ENCODE measurements at places on chromosomes 16 and 17. TPM values are rescaled to one million over a fixed set of nuclear protein-coding genes. Genes with fewer than 3 reads are reported as not detected.

DNA sequence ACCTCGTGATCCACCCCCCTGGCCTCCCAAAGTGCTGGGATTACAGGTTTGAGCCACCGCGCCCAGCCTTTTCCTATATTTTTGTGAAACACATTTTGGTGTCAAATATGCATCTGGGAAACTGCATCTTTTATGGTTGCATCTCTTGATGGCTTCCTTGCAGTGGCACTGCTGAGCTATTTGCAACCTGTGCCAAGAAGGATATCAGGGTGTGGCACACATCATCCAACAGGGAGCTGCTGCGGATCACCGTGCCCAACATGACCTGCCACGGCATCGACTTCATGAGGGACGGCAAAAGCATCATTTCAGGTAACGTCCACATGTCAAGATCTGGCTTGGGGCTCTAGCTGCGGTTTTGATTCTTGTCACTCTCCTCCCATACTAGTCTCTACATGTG is 16.8 kb upstream of the USP43 start:
- DNase-seq, result peak; percentile 62

DNA sequence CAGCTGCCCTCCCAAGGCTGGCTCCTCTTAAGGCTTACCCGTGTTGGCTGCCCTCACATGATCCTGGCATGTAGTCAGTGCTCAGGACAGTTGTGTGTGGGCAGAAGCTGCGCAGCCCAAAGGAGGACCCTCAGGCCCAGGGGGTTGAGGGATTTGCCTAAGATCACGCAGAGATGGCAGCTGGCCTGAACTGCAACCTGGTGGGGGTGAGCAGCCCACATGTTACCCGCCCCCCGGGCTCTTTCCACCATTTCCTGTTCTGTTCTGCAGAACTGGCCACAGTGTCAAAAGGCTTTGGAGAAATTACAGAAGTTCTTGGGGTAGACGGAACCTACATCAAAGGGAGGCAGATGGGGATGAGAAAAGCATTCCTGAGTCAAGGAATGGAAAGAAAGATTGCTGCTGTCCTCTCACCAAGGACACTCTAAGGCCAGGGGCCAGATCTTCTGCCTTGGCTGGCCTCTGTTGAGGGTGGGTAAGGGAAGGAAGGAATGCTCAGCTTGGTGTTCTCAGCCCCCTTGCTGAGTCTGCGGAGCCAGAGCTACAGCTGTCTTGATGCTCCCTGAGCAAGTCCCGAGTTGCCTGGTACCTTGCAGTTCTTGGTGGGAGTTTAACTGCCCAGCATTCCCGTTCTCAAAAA is 53.0 kb downstream of the EPN2 start:
- DNase-seq, result no peak

DNA sequence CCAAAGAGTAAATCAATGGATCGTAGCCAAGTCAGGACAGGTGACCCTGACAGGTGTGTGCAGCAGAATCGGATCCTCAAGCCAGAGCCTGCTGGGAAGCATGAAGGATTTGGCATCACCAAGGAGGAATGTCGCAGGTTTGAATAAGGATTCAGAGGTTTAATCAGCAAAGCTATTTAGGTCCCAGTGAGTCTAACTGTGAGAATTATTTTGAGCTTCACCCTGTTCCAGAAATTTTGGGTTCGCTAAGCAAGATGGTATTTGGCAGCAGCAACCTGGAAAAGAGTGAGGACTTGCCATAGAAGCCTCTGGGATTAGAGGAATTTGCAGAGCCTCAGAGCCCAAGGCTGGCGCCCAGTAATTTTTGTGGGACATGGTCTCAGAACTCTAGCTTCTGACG is 173.0 kb downstream of the CCDC182 start:
- DNase-seq, result no peak

The SCARF1 gene
- total RNA-seq, result 13.1 TPM

GRCh38 chr16:72561-73548 is at the start of gene RHBDF1:
Gene RHBDF1 (minus strand): TSS chr16:72631. CDS start chr16:65015, 7,616 bp downstream.
- DNase-seq, result peak; percentile 82

- peak; percentile 57 for DNase-seq
These were observed 1.2 kb upstream of the NARF start for GRCh38 chr17:82457073-82457928.

GRCh38 chr16:11582157-11582814 is 4.4 kb downstream of the LITAF start:
- no peak for DNase-seq

GRCh38 chr16:51839727-51840462 is 688.8 kb upstream of the SALL1 start:
- DNase-seq, result no peak

DNA sequence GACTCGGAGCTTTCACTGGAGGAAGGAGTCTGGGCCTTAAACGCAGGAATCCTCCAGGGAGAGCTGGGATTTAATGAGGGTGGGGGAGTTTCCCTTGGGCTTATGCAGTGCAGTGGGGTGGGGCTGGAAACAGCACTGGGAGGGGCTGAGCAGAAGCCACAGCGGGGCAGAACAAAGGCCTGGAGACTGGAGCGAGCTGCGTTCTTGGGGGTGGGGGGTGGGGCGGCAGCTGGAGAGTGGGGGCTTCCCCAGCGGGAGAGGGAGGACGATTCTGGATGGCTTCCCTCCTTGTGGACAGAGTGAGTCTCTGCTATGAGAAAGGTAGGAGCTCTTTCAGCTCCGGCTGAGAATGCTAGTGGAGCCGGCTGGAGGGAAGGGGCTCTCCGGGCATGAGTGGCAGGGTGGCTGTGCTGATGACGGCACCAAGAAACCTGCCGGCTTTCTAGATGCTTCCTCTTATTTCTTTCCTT is 406.0 kb downstream of the SEC14L1 start:
- peak; percentile 59 for DNase-seq

The TEX14 gene
- not detected for total RNA-seq

- DNase-seq, result no peak
These were observed 8.4 kb downstream of the DBNDD1 start for GRCh38 chr16:90010676-90011507.

GRCh38 chr16:30895627-30896260 is 670 bp upstream of the CTF1 start:
- peak; percentile 19 for DNase-seq

DNA sequence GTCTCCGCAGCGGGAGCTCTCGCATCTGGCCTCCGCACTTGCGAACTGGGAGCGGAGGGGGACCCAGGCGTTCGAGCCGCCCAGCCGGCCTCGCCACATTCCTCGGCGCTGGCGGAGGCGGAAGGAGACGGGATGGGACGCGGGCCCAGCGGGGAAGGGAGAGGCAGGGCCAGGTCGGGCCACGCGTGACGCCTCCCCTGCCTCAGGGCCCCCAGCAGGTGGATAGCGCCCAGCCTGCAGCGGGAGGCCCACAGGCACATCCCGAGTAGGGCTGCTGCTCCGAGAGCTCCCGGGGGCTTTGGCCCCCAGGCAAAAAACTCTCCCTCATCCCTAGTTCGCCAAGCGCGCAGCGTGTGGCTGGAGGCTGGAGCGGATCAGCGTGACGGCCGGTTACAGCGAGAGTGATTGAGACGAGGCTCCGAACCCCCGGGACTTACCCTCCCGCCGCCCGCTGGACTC is 800 bp downstream of the PLEKHH3 start:
- no peak for DNase-seq

- DNase-seq, result peak; percentile 35
These were observed 11.3 kb downstream of the CX3CL1 start for GRCh38 chr16:57383276-57384247.

- peak; percentile 54 for DNase-seq
These were observed 148.7 kb upstream of the ZFHX3 start for GRCh38 chr16:73196670-73197069.

DNA sequence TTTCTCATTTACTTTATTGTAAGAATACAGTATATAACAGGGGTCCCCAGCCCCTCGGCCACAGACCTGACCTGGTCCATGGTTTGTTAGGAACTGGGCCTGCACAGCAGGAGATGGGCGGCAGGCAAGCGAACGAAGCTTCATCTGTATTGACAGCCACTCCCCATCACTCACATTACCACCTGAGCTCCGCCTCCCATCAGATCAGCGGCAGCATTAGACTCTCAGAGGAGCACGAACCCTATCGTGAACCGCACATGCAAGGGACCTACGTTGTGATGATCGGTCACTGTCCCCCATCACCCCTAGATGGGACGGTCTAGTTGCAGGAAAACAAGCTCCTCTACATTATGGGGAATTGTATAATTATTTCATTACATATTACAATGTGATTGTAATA is 410.6 kb downstream of the SLC39A11 start:
- no peak for DNase-seq

- peak; percentile 41 for DNase-seq
These were observed 7.7 kb upstream of the PCTP start for GRCh38 chr17:55743103-55743679.

DNA sequence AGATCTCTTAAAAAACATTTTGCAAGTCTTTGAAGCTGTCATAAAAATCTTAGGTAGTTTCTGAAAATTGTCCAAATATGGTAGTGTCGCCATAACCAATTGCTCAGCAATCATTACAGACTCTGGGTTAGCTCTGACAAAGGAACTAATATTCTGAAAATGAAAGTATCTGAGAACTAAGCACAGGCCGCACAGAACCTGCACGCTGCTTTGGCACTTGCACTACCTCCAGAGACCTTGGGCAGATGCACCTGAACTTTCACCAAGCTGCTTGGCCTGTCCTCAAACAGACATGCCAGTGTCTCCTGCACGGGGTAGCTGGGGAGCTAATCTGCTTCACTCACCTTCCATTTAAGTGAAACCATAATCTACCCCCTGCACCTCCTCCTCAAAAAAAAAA is 317.0 kb downstream of the MAF start:
- DNase-seq, result no peak

The PIRT gene
- total RNA-seq, result 7.6 TPM

The SLC5A10 gene
- total RNA-seq, result 0.12 TPM

- no peak for DNase-seq
These were observed 70.5 kb downstream of the AATF start for GRCh38 chr17:37019117-37019740.

The KRT39 gene
- total RNA-seq, result not detected

GRCh38 chr16:2895813-2896212 is 12.8 kb downstream of the FLYWCH2 start:
- peak; percentile 7 for DNase-seq

- no peak for DNase-seq
These were observed 48.0 kb downstream of the USP22 start for GRCh38 chr17:20994779-20995149.

The PIP4K2B gene
- 44.8 TPM for total RNA-seq

The ARHGDIG gene
- total RNA-seq, result 6.8 TPM

DNA sequence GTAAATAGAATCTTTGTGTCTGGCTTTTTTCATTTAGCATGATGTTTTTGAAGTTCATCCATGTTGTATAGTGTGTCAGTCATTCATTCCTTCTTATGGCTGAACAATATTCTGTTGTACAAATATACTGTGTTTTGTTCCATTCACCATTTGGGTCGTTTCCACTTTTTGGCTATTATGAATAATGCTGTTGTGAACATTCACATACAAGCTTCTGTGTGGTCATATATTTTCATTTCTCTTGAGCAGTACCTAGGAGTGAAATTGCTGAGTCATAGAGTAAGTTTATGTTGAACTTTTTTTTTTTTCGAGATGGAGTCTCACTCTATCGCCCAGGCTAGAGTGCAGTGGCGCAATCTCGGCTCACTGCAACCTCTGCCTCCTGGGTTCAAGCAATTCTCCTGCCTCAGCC is 32.3 kb upstream of the TAOK1 start:
- no peak for DNase-seq

DNA sequence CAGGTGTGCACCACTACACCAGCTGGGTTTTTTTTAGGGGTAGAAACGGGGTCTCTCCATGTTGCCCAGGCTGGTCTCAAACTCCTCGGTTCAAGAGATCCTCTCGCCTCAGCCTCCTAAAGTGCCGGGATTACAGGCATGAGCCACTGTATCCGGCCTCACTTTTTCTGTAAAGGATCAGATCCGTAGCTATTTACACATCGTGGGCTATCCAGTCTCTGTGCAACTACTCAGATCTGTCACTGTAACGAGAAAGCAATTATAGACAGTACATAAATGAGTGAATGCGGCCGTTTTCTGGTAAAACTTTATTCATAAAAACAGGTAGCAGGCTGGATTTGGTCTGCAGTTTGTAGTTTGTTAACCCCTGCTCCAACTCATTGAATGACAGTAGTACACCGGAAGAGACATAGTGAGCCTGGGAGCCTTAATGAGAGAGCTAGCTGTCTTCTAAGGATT is 44.5 kb downstream of the VMP1 start:
- DNase-seq, result no peak

GRCh38 chr17:82321947-82322466 is 4.6 kb upstream of the CD7 start:
- DNase-seq, result no peak

- no peak for DNase-seq
These were observed 30.3 kb upstream of the LRRC37A start for GRCh38 chr17:46264456-46265198.

DNA sequence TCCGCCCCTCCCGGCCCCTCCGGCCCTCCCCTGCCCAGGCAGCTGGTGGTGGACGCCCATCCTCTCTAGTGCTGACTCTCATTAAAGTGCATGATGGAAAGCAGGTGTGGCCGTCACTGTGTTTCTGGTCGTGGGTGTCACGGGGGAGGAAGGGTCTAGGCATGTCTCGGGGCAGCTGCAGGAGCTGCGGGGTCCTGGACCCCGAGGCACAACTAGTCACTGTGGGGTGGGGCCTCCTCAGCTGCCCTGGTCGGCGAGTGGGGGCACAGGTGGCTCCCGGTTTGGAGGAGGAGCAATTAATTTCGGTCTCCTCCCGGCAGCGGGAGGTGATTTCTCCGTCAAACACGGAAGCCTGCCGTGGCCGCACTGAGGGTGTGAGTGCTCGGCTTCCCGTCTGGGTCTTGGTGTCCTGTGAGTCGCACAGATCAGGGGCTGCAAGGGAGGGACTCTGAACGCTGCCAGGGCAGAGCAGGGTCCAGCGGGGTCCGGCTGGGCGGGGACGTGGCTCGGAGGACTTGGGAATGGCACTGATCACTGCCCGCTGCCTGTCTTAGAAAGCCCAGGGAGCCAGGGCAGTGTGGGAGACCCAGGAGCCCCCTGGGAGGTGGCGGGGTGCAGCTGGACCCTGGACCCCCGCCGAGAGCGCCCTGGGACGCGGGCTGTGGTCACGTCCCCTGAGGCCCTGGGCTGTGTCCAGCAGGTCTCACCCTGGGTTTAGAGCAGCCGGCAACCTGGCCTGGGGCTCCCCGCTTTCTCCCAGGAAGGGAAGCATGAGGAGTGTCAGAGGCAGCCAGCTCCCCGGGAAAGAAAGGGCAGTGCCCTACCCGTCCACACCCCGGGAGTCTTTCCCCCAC is 3.3 kb downstream of the TPSD1 start:
- DNase-seq, result no peak

The G6PC1 gene
- total RNA-seq, result not detected

DNA sequence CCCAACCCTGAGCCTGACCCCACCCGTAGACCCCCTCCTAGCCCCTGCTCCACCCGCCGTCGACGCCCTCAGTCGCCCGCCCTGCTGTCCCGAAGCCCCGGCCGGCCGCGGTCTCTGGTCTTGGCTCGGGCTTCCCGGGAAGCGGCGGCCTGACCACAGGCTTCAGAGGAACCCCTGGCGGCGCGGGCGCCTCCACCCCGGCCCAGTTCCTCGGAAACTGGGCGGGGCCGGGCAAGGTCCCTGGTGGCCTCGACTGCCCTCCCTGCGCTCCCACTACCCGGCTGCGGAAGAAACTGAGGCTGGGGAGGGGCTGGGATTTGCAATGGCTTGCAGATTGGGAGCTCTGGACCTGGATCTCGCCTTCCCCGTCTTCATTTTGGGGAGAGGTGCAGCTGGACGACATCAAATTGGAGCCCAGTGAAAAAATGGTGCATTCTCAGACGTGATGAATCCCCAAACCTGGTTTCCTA is 692 bp upstream of the SOCS1 start:
- DNase-seq, result no peak

The SEC14L5 gene
- total RNA-seq, result 1.4 TPM

- peak; percentile 31 for DNase-seq
These were observed 1425.1 kb upstream of the CDH8 start for GRCh38 chr16:63461248-63461841.

The ABCA8 gene
- total RNA-seq, result 6.0 TPM

The TBC1D3D gene
- total RNA-seq, result 0.51 TPM
